ENCODE measurements at places on chromosomes 13 and 19.
A peak's percentile ranks its signal among the peaks of the same experiment; 100 is the strongest.

GRCh38 chr13:63680704-63681103 lies 2265.1 kb upstream of the PCDH20 start:
- no peak for DNase-seq

GRCh38 chr13:107277911-107278310 lies 710.0 kb upstream of the ARGLU1 start:
- no peak for DNase-seq

GRCh38 chr13:65260946-65261891 lies 1968.9 kb downstream of the PCDH9 start:
- no peak for DNase-seq

DNA sequence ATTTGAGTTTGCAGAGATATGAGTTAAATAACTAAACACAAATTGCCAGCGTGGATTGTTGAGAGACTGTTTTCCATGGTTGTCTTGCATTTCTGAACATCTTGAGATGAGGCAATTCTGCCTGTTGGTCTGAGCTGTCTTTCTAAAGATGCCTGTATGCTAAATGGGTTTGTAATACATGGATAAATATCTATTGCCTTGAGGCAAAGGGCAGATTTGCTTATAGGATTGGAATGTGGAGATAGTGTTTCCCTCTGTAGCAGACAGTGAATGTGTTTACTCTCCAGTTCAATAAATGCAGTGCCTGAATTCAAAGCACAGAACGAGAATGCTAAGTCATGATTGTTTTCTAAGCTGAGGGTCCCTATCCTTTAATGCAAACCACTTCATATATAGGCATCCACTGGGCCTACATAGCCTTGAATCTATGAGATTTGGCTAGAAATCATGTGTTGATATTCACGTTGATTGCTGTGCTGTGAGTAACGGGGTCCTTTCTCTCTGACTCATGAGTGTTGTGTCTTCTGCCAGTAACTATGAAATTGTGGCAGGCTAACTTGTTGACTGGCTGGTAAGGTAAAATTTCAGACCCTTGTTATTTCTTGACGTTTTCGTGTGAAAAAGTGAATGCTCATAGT lies 2554.8 kb downstream of the PCDH9 start:
- DNase-seq, result peak; percentile 84

DNA sequence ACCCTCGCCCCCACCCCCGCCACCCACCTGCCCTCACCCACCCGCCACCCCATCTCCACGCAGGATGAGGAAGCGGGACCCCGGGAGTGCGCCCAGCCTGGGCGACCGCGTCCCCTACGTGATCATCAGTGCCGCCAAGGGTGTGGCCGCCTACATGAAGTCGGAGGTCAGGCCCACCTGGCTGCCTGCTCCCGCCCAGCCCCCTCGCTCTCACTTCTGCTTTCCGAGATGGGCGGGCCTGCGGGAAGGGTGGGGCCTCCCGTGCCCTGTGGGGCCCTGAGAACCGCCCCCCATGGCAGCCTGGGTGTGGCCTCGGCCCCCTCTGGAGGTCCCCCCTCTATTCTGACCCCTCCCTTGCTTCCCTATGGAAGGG lies 3.1 kb upstream of the SPIB start:
- DNase-seq, result no peak

DNA sequence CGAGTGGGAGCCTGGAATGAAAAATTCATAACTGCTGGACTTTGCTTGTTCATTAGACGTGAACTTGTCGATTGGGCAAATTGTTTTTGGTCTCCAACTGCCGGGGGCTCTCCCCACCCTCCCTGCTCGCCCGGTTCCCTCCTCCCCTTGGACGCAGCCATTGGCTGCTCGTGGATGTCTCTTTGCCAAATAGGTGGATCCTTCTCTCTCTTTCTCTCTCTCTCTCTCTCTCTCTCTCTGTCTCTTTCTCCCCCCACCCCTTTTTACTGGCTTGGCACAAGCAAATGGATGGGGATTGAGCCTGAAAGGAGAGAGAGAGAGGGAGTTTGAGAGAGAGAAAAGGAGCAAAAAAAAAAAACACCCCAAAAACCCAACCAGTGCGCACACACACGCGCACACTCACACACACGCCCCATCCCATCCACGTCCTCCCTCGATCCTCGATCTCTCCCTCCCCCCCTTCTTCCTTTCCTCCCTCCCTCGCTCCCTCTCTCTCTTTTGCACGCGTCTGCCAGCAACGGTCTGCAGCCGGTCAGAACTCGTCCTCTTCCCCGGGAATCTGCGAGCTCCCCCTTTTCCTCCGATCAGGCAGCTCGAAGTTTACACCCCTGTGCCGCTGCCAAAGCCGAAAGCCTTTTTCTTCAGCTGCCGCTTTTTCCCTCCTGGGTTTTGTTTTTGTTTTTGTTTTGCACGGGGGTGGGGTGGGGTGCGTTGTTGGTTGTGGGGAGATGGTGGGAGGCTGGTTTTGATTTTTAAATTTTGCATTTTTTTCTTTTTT lies 27.8 kb downstream of the NFIX start:
- no peak for DNase-seq

DNA sequence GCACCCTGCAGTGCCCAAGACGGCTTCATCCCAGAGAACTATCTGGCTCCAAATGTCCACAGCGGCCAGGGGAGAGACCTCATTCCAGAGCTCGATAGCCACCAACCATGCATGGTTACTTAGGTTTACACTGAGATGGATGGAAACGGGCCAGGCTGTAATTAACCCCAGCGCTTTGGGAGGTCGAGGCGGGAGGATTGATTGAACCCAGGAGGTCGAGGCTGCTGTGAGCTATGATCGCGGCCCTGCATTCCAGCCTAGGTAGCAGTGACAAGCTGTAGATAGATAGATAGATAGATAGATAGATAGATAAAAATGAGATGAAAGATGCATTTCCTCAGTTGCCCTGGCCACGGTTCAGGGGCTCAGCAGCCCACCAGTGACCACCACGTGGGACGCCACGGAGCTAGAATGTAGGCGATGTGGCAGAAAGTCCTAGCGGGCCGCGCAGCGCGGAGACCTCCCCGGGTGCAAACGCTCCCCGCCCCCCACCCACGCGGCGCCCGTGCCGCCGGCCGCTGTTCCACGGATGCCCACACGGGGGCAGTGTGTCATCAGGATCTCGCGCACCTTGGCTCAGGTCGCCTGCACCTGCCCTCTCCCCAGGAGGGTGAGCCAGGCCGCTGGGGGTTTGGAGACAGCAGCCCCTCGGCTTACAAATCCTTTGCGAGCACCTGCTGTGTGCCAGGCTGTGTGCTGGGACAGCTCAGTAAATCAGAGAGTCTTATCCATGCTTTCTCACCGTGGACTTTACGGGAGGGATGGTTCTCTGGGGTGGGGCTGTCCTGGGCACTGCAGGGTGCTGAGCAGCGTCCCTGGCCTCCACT lies 13.5 kb upstream of the TLE5 start:
- no peak for DNase-seq

GRCh38 chr13:105972306-105972721 lies 563.1 kb downstream of the EFNB2 start:
- DNase-seq, result no peak

DNA sequence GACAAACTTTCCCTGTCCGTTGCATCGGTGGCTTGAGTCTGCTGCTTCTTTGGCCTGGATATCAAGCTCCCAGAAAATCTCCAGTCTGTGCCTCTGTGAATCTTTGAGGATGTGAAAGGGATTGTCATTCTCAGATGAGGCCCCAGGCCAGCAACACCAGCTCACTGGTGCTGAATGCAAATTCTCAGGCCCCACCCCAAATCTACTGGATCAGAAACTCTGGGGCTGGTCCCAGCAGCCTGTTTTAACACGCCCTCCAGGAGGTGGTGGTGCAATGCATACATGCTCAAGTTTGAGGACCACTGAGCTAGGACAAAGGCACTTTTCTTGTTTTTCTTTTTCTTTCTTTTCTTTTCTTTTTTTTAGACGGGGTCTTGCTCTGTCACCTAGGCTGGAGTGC lies 23.6 kb downstream of the TNFSF11 start:
- DNase-seq, result no peak

- no peak for DNase-seq
Observed at GRCh38 chr13:33090755-33091414, 74.7 kb downstream of the KL start.

- no peak for DNase-seq
Observed at GRCh38 chr13:27921421-27921960, 1.7 kb downstream of the PDX1 start.

DNA sequence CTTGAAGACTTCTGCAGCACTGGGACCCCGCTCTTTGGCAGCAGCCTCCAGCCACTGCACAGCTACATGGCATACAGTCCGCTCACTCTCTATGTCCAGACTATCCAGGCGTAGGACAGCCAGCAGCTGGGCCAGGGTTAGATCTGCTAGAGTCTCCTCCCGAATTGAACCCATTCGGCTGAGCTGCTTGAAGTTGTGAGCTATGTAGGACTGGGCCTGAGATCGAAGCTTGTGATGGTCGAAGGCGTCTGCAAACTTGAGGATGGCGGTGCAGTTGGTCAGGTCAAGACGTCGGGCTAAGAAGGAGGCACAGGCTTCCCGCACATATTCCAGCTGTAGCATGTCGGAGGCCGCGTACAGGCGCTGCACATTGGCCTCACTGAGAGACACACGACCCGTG lies 900 bp downstream of the KBTBD7 start:
- no peak for DNase-seq

- no peak for DNase-seq
Observed at GRCh38 chr13:90105849-90106496, 1241.5 kb upstream of the MIR17HG start.

DNA sequence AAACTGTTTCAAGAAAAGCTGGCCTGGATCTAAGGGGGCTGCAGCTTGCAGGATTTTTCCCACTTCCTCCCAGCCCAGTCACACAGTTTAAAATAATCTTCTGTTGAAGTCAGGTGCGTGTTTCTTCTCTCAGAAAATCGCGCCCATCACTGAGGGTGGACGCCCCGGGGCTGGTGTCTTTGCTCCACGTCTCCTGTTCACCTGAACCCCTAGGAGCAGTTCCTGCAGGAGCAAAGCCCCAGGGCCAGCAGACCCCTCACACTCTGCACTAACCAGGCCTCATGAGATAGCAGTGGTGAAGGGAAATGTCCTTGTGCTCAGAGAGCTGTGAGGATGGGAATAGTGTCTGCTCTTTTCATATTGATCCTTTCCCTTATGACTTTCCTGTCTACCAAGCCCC lies 920 bp upstream of the SIGLEC7 start:
- DNase-seq, result no peak

DNA sequence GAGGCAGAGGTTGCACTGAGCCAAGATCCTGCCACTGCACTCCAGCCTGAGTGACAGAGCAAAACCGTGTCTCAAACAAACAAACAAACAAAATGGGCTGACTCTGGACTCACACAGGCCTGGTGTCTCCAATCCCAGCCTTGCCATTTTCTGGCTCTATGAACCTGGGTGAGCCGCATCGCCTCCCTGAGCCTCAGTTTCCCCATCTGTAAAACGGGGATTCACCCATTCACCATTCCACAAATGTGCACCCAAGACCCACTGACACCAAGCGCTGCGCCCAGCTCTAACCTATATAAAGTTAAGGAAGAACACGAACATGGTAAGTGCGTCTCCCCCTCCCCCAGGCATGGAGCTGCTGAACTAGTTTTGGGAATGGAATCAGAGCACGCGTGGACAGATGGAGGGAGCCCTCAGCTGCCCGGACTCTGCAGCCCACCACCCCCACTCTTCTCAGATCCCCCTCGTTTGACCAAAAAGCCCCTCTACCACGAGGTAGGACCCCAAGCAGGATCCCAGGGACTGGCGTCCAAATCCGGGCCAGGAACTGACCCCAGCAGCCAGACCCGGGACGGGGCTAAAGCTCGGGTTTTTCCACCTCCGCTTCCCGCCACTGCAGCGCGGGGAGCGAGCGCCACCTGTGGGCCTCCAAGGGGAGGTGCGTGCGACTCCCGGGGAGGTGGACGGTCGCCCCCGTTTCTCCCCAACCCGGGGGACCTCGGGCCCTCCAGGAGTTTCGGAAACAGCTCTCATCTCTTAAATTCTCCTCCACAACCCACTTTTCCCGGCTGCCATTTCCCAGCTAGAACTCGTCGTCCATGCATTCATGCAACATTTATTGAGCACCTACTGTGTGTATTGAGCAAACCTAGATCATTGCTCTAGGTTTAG lies 33.0 kb upstream of the ADGRE5 start:
- DNase-seq, result peak; percentile 65

- DNase-seq, result no peak
Observed at GRCh38 chr13:33744589-33745369, 73.2 kb upstream of the RFC3 start.

DNA sequence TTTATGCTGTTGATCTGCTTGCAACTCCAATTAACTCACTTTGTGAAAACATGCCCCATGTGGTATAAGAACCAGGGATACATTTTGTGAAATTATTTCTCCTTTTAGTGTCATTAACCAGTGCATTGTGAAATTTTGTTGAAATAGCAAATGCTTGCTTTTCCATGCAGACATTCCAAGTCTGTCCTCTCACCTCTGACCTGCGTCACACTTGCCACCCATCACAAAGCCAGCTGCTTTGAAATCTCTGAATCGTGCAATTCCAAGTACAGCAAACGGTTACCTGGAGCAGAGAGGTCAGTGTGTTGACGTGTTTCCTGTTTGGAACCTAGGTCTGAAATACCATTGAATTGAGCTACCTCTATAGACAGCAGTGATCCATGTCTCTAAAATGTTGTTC lies 4.9 kb upstream of the SLC25A15 start:
- DNase-seq, result no peak

GRCh38 chr19:6062274-6062673 lies 48.0 kb downstream of the RFX2 start:
- no peak for DNase-seq

DNA sequence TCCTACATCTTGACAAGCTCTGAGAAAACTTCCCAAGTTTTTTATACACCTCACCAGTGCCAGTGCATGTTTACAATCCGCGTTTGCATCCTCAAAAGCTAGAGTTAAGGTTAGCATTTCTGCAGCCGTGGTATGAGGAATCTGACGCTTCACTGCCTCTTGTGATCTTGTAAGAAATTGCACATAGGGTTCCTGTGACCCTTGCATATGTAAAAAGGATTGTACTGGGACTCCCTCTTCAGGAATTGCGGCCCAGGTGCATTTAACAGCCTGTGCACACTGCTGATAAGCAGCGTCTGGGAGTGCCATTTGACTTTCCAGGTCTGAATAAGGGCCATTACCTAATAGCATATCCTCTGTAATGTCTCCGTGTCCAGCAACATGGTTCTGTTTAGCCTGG lies 15.3 kb downstream of the FPR3 start:
- DNase-seq, result no peak

DNA sequence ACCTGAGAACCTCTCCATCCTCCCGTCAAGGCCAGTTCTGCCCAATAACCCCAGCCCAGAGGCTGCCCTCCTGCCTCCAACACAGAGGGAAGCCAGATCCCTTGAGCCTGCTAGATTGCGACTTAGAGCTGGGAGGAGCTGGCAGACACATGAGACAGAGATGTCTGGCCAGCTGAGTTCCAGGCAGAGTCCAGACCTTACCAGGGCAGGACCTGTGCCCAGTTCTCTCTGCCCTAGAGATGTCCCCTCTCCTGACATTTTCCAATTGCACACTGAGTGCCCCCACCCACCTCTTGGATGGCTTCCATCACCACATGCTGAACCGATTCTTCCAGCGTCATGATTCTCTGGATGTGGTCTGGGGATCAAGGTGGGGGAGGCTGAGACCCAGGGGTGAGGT lies 3.0 kb downstream of the HOOK2 start:
- no peak for DNase-seq

GRCh38 chr19:20470345-20471135 lies 95.0 kb downstream of the ZNF737 start:
- DNase-seq, result no peak

Data from PC-9 (cell line).